ENCODE measurements at places on chromosomes 1 and 21. TPM values are rescaled to one million over a fixed set of nuclear protein-coding genes. Genes with fewer than 3 reads are reported as not detected.

Gene FNBP1L
- total RNA-seq, result 39.2 TPM

Gene CRP
- not detected for total RNA-seq

Gene OR6F1
- not detected for total RNA-seq

GRCh38 chr21:18030248-18030647, 211.1 kb upstream of the C21orf91 start:
- DNase-seq, result peak; percentile 16

DNA sequence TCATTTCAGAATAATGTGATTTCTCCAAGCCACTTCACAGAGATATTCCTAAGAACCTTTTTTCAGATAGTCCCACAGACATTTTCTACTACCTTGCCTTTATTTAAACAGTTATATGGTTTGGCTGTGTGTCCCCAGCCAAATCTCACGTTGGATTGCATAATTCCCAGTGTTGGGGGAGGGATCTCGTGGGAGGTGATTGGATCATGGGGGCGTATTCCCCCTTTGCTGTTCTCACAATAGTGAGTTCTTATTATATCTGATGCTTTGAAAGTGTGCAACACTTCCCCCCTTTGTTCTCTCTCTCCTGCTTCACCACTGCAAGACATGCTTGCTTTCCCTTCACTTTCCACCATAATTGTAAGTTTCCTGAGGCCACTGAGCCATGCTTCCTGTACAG, 93.6 kb upstream of the ZNF678 start:
- no peak for DNase-seq

All from mammary epithelial cell (primary cell).